Stimulated activated CD8-positive, alpha-beta memory T cell treated with anti-CD3 and anti-CD28 coated beads, Interleukin-2, amount 100 ng/mL, for 1 hour (primary cell): ENCODE measurements at places on chromosomes 2 and 18.

DNA sequence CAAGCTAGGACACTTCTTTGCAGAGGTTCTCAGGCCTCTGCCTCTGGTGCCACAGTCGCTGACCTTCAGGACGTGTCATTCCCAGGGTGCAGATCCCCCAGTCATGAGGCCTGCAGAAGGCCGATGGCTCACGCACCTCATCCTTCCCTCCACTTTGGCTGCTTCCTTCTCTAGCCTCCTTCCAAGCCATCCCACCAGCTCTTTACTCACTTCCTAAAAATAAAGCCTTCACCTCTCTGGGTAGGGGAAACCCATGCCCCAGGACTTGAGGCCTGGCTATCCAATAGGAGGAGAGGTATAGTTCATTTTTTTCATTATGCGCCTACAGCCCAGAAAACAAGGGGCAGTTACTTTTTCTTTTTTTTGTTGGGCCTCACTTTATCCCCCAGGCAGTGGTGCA, 91.4 kb downstream of the B3GNT2 start:
- DNase-seq = no peak

GRCh38 chr2:127622561-127623387, 23.2 kb upstream of the GPR17 start:
- DNase-seq = no peak

DNA sequence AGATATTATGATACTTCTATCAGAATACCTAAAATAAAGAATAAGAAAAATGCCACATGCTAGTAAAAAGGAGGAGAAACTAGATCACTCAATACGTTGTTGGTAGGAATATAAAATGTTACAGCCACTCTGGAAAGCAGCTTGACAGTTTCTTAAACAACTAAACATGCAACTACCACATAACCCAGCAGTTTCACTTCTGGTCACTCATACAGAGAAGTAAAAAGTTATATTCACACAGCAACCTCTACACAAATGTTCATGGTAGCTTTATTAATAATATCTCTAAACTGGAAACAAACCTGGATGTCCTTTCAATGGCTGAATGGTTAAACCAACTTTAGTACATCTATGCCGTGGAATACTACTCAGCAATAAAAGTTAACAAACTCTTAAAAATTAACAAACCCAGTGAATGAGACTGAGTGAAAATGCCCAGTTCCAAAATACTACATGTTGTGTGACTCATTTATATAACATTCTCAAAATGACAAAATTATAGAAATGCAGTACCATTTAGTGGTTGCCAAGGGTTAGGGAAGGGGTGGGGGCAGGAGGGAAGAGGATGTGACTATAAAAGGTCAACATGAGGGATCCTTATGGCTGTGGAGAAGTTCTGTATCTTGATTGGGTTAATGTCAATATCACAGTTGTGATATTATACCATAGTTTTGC, 124.1 kb downstream of the MMADHC start:
- no peak for DNase-seq

- no peak for DNase-seq
Measured at GRCh38 chr2:12305931-12306330, 410.8 kb upstream of the TRIB2 start.

DNA sequence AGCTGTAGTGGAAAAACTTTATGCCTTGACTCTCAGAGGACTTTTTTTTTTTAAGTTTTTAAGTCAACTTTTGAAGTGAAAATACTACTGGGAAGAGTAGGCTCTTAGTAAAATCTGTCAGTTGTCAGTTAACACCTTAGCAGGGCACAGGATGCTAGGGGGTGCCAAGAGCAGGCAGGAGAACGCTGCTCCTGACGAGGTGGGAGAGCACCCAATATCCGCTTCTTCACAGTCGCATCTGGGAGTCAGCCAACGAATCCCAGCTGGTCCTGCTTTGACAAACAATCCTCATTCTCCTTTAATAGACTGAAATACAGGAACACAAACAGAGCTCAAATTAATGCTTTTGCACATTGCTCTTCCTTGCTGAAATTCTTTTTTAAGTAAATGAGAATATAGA, 709.5 kb upstream of the ACVR2A start:
- no peak for DNase-seq

DNA sequence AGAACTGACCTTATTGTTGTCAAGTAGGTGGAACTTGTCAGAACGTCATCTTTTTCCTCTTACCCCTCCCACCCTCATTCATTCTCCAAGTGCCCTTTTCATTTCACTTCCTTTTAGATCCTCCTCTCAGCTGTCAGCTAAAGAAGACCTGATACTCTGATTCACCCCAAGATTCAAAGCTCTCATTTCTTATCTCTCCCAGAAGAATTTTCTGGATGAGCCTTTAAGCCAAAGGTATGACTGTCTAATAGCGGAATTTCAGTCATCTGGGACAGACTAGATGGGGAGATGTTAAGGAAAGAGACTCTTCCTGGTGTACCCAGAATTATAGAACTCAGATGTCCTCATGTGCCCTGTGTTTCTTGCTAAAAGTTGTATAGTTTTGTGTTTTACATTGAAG, 53.9 kb downstream of the TCF7L1 start:
- no peak for DNase-seq

GRCh38 chr2:64500549-64500948, 23.6 kb upstream of the AFTPH start:
- no peak for DNase-seq

- DNase-seq = no peak
Measured at GRCh38 chr2:233535271-233535670, 31.3 kb downstream of the USP40 start.

GRCh38 chr2:172806493-172806892, 70.8 kb downstream of the RAPGEF4 start:
- no peak for DNase-seq

- no peak for DNase-seq
Measured at GRCh38 chr18:13433685-13434084, 215.1 kb downstream of the LDLRAD4 start.

GRCh38 chr2:197613509-197613987, 61.8 kb downstream of the RFTN2 start:
- no peak for DNase-seq

DNA sequence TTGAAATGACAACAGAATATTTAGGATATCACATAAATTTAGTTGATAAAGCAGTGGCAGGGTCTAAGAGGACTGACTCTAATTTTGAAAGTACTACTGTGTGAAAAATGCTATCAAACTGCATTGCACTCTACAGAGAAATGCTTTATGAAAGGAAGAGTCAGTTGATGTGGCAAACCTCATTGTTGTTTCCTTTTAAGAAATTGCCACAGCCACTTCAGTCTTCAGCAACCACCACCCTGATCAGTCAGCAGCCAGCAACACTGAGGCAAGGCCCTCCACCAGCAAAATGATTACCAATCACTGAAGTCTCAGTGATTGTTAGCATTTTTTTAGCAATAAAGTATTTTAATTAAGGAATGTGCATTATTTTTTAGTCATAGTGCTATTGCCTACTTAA, 488.7 kb upstream of the SLC39A10 start:
- no peak for DNase-seq

DNA sequence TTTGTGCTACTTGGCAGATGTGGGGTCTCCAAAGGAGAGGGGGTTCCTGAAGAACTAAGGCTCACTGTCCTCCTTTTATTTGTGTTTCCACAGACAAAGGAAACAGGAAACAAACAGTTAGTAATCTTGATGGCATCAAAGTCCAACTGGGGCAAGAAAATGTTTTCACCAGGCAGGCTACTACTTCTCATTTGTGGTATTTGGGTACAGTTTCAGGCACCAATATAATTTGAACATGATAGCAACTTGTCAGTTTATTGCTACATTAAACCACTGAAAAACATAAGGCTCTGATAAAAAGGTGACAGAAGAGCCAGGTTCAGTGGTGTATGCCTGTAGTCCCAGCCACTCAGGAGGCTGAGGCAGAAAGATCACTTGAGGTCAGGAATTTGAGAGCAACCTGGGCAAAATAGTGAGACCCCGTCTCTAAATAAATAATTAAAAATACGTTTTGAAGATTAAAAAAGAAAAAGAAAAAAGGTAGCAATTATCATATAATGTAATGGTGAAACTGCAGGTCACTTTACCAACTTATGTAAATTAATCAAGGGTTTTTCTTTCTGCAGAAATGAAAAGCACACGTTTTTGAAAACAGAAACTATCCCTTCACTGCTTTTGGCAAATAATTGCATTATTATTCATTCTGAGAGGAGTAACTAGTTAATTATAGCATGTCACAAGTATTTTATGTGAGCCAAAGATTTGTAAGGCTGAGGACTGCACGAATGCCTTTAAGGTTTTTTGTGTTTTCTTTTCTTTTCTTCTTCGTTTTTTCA, 157.5 kb upstream of the CAVIN2 start:
- no peak for DNase-seq

DNA sequence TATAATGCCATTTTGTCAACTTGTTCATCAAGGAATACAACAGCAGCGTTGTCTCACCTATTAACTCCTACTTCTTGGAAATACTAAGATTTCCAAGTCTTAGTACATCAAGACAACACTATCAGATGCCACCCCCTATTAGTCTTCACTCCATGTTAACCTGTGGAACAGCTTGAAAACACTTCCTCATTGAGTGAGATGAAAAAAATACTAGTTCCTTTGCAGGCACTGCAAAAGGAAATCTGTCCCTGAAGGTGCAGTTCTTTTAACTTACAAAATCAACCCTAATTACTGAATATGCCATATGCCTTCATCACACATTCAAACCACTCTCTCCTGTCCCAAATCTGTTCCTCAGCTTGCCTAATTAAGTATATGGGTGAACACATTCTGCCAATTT, 4.0 kb downstream of the CWC22 start:
- DNase-seq = no peak

- DNase-seq = no peak
Measured at GRCh38 chr2:109630441-109631430, 16.6 kb downstream of the SOWAHC start.

GRCh38 chr18:48783616-48784520, 166.9 kb downstream of the SMAD7 start:
- DNase-seq = no peak

- no peak for DNase-seq
Measured at GRCh38 chr18:13893418-13893760, 21.9 kb downstream of the MC2R start.

DNA sequence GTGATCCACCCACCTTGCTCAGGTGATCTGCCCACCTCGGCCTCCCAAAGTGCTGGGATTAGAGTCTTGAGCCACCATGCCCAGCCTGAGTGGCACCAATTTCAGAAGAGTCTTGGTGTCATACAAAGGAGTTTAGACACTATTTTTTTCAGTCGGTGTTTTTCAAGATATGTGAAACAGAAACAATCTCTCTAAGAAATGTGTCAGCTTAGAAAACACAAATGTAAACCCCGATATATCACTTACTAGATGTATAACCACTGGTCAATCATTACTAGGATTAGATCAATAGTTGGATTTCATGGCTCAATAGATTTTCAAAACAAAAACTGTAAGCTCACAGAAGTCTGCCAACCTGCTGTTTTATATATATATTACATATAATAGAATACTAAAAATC, 67.2 kb upstream of the FRZB start:
- DNase-seq = no peak

- no peak for DNase-seq
Measured at GRCh38 chr2:58428096-58429013, 187.2 kb upstream of the FANCL start.

DNA sequence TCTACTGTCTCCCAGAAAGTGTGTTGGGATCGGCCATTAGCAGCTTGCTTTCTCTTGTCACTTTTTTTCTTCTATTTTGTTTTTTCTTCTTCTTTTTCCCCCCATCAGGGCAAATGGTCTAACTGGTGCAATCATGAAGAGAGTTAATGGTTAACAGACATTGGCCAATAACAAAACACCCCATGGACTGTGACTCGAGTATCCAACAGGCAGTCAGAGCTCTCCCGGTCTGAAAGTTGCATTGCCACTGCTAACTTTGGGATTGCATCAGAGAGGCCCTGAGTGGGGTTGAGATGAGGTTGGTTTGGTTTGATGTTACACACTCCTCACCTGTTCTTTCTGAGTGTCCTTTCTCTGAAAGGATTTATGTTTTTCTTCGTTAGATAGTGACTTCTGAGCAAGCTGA, 12.9 kb upstream of the SNORC start:
- no peak for DNase-seq

DNA sequence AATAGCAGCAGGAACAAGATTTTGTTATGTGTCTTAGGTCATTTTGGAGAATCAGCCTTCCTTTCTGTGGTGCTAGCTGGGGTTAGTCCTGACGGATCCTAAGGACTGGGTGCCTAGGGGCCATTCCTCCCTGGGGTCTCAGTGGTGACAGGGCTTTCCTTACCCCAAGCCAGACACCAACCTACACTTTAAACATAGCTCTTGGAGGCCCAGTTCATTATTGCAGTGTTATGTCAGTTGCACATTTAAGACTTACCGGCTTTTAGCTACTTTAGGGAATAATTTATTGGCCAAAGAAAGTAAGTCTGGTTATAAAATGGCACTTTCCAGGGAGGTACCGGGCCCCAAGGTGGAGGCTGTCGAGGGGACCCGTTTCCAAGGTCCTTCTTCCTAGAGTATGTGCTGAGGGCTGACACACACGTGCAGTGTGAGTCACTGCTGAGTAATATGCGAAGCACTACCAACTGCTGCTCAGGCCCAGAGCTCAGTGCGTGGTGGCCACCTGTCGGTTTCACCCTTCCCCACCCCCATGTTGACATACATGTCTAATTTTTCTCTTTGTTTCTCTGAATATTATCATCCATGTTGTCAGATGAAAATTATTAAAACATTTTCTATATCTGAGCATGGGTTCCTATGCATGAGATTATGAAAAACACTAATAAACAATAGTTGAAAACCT, 37.0 kb upstream of the GRHL1 start:
- DNase-seq = no peak

DNA sequence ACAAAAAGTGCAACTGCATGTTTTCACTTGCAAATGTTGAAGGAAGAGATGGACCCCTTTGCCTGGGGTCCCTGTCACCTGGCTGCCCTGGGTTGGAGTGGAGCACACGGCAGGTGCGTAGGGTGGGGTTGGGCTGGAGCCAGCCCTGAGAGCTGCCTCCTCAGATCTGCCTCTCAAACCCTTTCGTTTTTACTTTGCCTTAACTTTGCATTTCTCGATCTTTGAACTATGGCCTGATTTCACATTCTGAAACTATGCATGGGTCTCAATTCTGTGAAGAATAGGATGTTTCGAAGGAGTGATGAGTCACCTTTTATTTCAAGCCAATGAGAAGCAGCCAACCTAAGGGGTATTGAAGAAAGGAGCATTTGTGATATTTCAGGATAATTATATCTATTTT, 132.8 kb downstream of the ACOXL start:
- DNase-seq = no peak

GRCh38 chr2:88265352-88266303, 95.5 kb downstream of the THNSL2 start:
- no peak for DNase-seq

GRCh38 chr2:118231759-118232158, 143.5 kb downstream of the INSIG2 start:
- no peak for DNase-seq

- DNase-seq = no peak
Measured at GRCh38 chr18:48979944-48980890, 29.5 kb upstream of the SMAD7 start.

DNA sequence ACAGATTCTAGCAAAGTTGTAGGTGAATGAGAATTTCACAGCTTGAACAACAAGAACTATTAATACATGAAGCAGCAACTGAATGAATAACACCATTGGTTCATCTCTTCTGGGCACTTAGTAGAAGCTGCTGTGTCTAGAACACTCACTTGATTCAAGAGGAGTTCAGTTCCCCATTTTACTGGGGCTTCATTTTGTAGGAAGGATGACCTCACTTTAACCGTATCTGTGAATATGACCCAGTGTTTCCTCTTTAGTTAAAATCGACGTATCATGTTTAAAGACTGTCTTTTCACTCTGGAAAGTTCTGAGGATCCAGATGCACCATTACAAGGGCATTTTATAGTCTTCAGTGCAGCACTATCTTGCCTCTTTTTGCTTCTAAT, 47.8 kb downstream of the LRRTM1 start:
- no peak for DNase-seq
